HepG2 (cell line): ENCODE measurements at places on chromosomes 6 and 20. TPM values are rescaled to one million over a fixed set of nuclear protein-coding genes. Genes with fewer than 3 reads are reported as not detected.

PTPRT gene
- total RNA-seq = 0.09 TPM in 1 of 2 replicates, not detected in the other

NRN1 gene
- total RNA-seq = not detected in 2 replicates

TMEM200A gene
- not detected in 2 replicates for total RNA-seq

MYLK4 gene
- 0.15 and 0.29 TPM in 2 replicates for total RNA-seq

NRSN1 gene
- not detected in 2 replicates for total RNA-seq

DNA sequence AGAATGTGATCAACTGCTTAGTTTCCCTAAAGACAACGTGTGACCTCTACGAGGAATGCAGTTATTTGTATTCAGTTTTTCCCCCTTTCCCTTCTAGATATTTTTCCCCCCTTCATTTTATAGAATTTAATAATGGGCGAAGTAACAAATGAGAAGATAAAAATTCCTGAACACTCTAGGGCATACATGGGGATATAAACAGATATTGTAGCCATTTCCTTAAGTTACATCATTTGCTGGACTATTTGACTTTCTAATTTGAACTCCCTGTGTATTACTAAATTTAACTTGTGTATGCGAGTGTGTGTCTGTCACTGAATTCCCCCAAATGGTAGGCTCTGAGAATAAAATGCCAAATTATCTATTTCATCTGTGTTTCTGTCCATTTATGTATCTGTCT, 99.0 kb upstream of the ZFP64 start:
- no peak for DNase-seq

DNA sequence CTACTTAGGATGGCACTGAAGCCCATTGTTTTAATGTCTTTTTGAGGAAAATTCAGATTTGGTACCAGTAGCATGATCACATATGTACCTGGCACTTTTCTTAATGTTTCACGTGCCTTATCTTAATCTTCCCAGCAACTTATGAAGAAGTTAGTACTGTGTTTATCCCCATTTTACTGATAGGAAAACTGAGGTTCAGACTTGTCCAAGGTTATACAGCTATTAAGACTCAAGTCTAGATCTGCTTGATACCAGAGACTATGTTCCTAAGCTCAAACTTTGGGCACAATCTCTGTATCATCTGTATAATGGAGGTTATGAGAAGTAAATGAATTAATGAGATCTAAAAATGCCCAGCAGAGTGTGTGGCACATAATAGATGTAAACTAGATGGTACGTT, 179.7 kb upstream of the SUPT3H start:
- DNase-seq = no peak
